ENCODE measurements at places on chromosomes 6 and 20.

DNA sequence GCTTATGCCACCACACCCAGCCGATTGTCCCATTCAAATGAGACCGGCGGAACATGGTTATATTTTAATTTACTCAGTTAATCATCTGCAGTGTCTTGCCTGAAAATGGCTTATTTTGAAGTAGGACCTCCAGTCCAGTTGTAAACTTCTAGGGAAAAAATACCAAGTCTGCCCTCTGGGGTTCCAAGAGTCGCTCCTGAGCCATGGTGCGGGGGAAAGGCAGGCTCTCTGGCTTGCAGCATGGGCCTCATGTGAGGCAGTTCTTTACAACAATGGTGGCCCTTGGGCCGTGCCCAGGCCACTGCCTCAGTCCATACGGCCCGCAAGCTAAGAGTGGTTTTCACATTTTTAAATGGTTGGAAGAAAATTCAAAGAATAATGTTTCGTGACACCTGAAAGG, 62.7 kb upstream of the XRN2 start:
- no peak for DNase-seq

GRCh38 chr20:46375771-46376170, 30.6 kb downstream of the ELMO2 start:
- DNase-seq = no peak

- DNase-seq = no peak
Measured at GRCh38 chr6:37960139-37960935, 140.8 kb downstream of the ZFAND3 start.

- DNase-seq = no peak
Measured at GRCh38 chr6:48403587-48403986, 292.6 kb upstream of the PTCHD4 start.

GRCh38 chr20:12722091-12722490, 286.7 kb upstream of the SPTLC3 start:
- no peak for DNase-seq

GRCh38 chr6:15776458-15776980, 113.7 kb upstream of the DTNBP1 start:
- DNase-seq = peak; percentile 40

GRCh38 chr20:55038684-55039083, 563.3 kb downstream of the DOK5 start:
- no peak for DNase-seq

DNA sequence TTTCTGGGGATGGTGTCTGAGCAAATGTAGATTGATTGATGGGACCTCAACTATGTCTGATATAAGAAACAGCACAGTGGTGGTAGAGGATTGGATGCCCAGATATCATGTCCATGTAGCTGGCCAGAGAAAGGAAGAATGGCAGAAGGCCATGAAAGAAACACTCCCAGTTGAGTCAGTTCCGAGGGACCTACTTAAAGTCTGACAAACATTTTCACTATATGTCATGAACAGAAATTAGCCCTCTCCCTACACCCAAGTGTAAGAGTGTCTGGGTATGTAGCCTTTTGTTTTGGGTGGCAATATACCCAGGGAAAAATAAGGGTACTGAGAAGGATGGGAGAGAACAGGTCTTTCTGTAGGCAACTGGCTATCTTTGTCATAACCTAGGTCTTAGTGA, 434.2 kb downstream of the BCKDHB start:
- no peak for DNase-seq

DNA sequence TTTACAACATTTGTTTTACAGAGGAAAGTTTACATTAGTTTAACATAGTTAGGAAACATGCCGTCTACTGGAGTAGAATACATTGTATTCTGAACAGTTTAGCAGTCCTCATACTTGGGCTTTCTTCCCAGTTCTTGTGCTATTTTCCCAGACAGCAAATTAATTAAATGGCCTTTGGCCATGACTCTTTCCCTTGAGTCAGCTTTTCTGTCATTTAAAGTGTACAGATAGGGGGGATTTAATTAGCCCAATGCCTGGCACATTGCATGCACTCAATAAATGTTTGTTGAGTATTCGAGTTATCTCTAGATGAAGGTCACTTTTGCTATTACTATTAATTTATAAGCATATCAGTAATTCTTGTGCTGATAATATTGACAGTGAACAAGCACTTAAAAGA, 1.6 kb downstream of the TMEM244 start:
- DNase-seq = no peak

GRCh38 chr6:26195376-26195923, 108.2 kb downstream of the HFE start:
- DNase-seq = peak; percentile 83

- DNase-seq = peak; percentile 73
Measured at GRCh38 chr20:23995905-23996666, 7.5 kb upstream of the GGTLC1 start.

DNA sequence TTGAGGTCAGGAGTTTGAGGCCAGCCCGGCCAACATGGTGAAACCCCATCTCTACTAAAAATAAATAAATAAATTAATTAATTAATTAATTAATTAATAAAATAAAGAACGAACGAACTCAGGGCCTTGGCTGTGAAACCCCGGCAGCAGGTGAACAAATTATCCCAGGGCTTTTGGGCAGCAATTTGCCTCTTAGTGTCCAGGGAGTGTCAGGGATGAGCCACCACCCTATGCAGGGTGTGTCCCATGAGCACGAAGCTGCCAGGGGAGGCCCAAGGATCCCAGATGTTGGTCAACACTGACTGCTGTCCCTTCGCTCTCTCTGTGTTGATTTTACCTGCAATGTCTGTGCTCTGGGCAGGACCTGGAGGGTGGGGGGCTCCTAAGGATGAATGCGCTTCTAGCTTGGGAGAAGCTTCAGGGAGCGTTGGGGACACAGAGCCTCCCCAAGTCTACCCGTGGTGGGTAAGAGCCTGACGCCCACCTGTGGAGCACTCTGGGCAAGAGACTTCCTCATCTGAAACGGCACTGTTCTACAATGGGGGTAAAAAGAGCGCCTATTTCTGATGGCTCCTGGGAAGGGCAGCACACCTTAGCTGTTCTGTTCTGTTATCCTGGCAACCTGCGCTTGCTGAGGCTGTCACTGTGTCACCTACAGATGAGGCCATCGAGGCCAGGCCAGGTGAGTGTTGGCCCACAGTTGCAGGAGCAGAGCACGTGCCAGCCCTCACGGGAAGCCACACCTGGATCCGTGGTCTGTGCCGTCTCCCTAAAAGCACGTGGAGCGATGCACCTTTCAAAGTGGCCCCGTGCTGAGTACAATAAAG, 125.5 kb upstream of the CDH4 start:
- DNase-seq = no peak
